ENCODE measurements at places on chromosomes 2 and 18.

- no peak for DNase-seq
Observed at GRCh38 chr2:68171146-68171545, 13.5 kb downstream of the PNO1 start.

GRCh38 chr2:172724724-172725123, 10.9 kb upstream of the RAPGEF4 start:
- no peak for DNase-seq

GRCh38 chr2:46216213-46216612, 81.0 kb upstream of the EPAS1 start:
- no peak for DNase-seq

DNA sequence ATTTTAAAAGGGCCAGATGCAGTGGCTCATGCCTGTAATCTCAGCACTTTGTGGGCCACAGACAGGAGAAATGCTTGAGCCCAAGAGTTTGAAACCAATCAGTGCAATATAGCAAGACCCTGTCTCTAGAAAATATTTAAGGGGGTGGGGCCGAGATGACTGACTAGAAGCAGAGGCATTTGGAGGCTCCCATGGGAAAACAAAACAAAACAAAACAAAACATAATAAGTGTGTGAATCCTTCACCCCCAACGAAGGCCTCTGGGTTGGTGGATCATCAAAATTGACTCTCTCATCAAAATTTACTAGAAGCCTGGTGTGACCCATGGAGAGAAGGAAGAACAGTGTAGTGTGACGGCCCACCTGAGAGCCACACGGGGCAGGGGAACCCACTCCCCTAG, 560.9 kb downstream of the LRP1B start:
- no peak for DNase-seq

GRCh38 chr2:56199492-56199891, 15.7 kb downstream of the CCDC85A start:
- DNase-seq, result no peak

GRCh38 chr2:99928470-99929053, 213.8 kb downstream of the AFF3 start:
- no peak for DNase-seq

GRCh38 chr2:23529659-23530058, 144.7 kb downstream of the KLHL29 start:
- no peak for DNase-seq

DNA sequence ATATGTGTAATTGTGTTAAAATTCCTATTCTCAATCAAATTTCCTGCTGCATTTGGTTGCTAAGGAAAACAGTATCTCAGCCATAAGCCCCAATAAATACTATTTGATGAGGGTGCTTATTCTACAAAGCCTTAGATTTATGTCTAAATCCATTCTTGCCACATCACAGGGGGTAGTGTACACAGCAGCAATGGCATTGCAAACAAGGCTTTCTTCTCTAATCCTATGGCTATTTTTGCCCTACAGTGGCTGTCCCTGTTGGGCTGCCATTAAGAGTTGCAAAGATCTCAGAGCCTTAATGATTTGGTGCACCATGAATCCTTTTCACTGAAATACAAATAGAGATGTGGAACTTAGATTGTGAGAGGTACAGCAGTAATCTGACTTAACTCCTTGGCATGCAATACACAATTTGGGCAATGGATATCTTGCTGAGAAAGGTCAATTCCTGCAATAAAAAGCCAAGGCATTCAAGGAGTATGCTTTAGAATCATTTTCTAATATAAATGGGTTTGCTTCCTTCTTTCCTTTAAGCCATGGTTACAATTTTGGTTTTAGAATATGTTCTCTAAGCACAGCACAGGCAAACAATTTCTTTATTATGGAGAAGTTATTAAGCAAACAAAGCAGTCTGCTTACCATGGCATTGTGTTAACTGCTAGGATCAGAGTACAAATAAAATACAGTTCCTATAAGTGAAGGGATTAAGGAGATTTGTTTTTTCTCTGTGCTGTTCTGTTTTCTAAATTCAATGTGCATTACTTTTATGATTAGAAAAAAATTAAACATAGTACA, 69.8 kb upstream of the CD302 start:
- no peak for DNase-seq

GRCh38 chr2:71554706-71555056, 101.3 kb downstream of the DYSF start:
- DNase-seq, result no peak

DNA sequence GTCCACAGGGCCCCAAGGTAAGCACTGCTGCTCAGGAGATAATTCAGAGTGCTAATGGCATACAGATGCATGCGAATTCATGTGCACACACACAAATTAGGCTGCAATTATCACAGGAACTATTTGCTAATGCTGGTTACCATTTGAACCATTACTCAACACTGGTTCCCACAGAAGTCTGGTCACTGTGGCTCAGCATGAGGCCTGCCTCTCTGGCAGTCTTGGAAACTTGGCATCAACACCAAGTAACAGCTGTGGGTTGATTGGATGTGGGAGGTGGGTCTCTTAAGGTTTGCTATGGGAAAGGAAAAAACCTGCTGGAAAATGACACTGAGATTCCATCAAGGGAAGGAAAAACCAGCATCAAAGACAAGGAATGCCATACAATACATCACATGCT, 105.0 kb downstream of the CELF4 start:
- no peak for DNase-seq

GRCh38 chr2:167132906-167133555, 244.8 kb downstream of the XIRP2 start:
- no peak for DNase-seq

GRCh38 chr2:52970642-52971041, 797.0 kb upstream of the CHAC2 start:
- no peak for DNase-seq

- no peak for DNase-seq
Observed at GRCh38 chr2:95298486-95299111, 1.5 kb downstream of the KCNIP3 start.

- no peak for DNase-seq
Observed at GRCh38 chr2:68561372-68561771, 82.0 kb upstream of the PROKR1 start.

GRCh38 chr2:25270061-25270460, 71.7 kb downstream of the DNMT3A start:
- no peak for DNase-seq

GRCh38 chr18:58096658-58097057, 52.6 kb downstream of the NEDD4L start:
- DNase-seq, result no peak

- peak; percentile 15 for DNase-seq
Observed at GRCh38 chr18:21167641-21168377, 56.2 kb upstream of the ROCK1 start.

GRCh38 chr2:83756219-83756618, 702.9 kb downstream of the SUCLG1 start:
- no peak for DNase-seq

DNA sequence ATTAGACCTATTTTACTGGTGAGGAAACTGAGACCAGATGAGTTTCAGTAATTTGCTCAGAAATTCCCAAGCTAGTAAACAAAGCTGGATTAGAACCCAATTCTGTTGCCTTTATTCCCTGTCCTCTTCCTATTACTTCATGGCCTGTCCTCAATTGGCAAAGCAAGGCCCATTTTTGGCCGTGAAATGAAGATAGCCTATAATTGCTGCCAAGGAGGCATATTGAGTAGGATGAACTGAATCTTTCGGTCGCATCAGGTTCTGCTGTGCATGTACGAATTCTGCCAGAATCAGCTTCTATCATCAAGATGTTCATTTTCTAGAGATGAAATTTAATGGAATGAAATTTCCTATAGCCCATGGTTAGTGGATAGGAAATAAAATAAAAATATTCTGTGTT, 1485.2 kb upstream of the PIK3C3 start:
- DNase-seq, result no peak

DNA sequence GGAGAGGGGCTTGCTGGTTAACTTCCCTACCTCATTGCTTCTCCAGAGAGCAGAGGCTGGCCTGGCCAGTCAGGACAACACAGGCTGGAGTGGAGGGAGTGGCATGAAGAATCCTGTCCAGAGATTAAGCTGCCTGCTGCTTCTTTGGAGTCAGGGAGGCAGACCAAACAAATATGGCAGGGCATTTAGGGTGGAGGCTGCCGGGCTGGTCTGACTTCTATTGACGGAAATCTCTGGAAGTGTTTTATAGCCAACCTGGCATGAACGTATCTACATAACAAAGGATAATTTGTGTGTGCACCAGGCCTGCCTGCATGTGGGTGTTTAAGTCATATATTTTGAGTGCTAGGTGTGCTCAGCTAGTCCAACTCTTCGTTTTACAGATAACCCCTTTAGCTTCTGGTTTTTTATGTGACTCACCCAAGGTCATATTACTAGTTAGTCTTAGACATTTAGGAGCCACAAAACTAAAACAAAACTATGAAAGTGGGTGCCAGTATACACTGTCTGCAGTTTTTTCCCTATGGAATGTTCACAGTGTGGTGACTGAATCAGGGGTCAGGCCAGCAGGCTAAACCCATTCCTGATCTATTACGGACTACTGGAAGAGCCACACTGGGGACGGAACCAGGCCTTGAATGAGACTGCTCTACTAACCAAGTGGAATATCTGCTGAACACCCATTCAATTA, 5.5 kb downstream of the NPC1 start:
- DNase-seq, result no peak

DNA sequence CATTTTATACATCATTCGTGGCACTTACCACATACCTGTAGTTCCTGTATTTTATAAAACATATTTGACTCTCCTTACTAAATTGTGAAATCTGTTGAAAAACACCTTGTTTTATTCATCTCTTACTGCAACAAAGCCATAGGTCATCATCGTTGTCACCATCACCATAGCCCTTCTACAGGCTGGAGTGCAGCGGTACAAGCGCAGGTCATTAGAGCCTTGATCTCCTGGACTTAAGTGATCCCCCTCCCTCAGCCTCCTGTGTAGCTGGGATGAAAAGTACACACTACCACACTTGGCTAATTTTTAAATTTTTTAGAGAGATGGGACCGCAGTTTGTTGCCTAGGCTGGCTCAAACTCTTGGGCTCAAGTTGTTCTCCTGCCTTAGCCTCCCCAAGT, 184.2 kb downstream of the PHLPP1 start:
- DNase-seq, result no peak

GRCh38 chr2:144607099-144607498, 87.2 kb upstream of the ZEB2 start:
- DNase-seq, result no peak

DNA sequence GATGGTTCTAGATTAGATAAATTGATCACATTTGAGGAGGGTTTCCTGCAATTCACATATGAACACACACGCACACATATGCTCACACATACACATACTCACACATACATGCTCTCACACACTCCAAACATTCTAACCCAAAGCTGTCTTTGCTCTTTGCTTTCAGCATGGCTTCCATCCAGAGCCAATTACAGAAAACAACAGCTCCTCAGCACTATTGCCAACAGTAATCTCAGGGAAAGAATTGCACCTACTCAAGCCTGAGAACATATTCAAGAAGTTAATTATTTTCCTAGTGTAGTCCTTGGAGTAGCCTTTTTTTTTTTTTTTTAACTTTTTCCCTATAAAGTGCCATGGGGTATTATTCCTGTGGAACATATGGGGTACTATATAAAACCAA, 246.9 kb upstream of the PARD3B start:
- no peak for DNase-seq

DNA sequence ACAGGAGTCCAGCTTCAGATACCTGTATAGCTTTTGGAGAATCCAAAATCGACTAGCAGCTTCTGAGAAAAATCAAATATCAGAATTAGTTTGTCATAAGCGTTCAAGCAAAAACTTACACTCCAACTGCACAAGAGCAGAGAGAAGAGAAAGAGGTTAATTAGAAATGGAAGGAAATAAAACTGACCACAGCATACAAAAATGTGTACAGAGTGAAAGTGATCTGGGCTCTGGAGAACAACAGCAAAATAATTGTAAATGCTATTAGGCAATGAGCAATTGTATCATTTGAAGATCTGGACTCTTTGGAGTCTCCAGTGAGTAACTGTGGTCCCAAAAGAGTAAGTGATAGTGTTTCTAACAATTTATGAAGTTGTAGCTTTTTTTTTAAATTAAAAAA, 867.3 kb downstream of the TRIB2 start:
- DNase-seq, result no peak

GRCh38 chr18:48979944-48980890, 29.5 kb upstream of the SMAD7 start:
- no peak for DNase-seq

DNA sequence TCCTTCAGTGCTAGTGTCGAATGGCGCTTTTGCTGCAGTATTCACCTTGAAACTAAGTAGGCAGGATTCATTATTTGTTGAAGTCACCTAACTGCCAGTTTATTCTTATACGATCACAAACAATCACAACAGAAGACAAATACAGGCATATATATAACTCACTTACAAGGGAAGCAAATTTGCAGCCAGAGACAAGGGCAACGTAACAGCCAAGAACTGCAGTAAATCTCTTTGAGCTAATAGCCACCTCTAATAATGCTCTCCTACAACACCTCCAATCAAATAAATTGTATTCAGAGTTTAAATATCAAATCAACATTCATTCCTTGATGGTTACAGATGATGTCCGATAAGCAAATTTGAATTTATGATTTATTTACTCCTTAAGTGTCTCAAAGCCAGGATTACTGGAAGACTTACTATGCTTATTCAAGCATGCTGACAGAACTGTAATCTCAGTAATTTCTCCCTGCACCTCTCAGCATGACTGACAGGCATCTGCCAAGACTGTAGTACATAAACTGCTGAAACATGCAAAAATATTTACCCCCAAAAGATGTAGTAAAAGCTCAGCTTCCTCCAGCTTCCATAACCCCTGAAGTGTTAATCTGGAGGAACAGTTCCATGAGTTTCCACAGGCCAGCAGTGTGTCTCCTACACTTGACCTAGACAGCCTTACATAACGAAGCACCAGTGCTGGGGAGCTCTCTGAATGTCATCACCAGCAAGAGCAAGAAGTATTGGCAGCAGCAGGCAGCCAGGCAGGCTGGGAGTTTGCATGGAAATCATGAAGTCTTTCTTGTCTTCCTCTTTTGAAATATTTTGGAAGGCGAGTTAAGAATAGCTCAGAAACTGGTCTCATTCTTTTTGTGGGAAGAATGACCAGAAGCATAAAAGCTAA, 20.9 kb upstream of the SCN1A start:
- no peak for DNase-seq

Measured in HCT116 (cell line).